ENCODE measurements at places on chromosomes 6 and 20.

DNA sequence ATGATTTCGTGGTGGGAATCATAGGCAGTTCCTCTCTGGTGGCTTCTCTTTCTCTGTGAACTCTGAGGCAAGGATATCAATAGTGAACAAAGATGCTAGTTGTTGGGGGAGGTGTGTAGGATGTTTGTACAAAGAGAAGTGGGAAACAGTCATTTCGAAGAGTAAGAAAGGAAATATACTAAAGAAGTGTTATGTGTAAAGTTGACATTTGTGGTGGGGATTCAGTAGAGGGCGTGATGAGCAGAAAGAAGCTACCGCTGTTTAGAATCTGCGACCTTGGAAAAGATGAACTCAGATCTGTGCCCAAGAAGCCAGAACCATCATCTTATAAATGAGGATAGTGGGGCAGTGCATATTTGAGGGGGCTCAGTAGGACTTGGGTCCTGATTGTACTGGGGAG lies 11.4 kb downstream of the SLC35F1 start:
- DNase-seq: no peak

DNA sequence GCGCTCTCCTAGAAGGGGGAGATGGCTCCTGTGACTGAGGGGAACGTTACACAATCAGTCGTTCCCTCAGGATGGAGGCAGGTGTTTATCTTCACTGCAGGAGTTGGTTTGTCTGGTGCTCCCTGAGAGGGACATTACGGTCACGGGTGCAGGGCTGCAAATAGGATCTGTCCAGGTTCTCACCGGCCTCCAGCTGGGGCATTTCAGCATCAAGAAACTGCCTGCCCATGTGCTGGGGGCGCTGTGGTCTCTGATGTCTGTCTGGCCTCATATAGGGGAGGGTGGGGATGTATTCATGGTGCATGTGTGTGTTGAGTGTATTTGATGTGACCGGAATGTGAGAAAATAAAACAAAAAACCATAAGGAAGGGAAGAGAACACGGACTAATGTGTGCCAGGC lies 77.1 kb downstream of the TBC1D7 start:
- DNase-seq: no peak

- peak; percentile 28 for DNase-seq
Observed at GRCh38 chr6:33699131-33699530, 12.4 kb downstream of the UQCC2 start.

DNA sequence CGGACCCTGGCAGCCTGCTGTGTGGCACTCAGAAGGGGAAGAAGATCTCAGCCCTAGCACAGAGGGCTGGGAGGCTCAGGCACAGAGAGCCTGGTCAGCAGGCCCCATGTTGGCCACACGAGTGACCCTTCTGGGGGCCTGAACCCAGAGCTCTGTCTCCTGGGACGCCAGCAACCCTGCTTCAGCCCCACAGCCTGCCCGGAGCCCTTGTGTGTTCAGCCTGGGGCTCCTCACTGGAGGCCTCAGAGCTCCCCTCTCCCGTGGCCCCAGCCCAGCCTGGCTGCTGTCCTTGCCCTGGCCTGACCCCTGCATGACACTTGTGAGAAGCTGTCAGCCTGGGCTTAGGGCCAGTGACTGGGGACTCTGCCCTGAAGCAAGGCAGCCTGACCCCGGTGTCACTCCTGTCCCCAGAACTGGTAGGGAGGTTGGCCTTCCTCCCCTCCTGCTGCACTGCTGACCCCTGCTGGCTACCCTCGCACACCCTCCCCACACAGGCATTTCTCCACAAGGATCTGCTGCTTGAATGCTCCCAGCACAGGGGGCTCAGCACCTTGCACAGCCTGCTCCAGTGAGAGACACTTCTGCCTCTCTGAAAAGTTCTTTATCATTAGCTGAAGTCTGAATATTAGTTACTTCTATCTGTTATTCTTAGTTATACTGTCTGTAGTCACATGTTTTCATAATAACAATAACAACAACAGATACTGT lies 15.4 kb upstream of the IP6K3 start:
- peak; percentile 80 for DNase-seq

GRCh38 chr6:10414756-10415616 lies at the start of gene TFAP2A:
TSS of gene TFAP2A (minus strand) at chr6:10415074. CDS start at chr6:10414991, 83 bp downstream.
- DNase-seq: no peak

DNA sequence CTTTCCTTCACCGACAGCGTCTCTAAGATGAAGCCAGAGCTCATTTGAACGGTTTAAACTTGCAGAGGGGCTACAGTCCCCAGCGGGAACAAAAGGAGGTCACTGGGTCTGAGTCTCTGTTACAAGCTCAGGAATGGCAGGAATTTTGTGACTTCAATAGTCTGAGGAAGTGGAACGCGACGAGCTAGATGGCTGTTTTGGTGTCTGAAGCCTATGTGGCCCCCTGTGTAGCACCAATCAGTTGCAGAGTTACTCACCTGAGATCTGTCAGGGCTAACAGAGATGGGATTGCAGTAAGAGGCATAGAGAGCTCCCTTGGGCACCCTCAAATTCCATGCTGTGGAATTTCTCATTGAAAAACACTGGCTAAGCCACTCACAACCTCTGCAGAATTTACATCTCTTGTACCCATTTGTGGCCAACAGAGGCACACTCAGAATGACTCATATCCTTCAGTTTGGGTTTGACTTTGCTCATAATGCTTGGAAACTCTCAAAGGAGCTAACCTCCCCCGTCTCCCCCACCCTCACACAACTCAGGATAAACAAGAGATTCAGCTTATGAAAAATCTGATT lies 7.1 kb upstream of the TCP11 start:
- peak; percentile 51 for DNase-seq

- no peak for DNase-seq
Observed at GRCh38 chr6:18215436-18215835, 48.9 kb downstream of the DEK start.

DNA sequence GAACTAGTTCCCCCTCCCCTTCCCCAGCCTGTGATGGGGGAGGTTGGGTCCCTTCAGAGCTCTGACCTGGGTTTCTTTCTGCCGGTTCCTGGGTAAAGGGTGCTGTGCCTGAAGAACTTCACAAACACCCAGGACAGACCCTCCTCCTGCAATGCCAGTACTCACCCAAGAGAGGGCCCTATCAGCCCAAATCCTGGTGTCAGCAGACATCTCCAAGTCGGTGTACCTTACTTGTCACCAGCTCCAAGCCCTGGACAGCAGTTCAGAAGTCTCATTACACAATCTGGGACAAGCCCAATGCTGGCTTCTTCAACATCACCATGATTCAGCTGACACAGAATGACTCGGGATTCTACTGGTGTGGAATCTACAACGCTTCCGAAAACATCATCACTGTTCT lies 467 bp downstream of the TREML4 start:
- DNase-seq: no peak

DNA sequence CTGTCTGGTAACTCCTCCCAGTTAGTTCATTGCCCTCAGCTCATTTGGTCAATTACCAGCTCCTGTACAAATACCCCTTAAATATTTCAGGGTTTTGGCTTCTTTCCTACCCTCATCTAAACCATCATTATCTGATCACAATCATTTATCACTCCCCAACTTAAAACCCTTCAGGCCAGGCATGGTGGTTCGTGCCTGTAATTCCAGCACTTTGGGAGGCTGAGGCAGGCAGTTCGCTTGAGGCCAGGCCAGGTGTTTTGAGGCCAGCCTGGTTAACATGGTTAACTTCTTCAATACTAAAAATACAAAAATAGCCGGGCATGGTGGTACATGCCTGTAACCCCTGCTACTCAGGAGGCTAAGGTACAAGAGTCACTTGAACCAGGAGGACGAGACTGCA lies 9.4 kb downstream of the TGIF2 start:
- DNase-seq: no peak

DNA sequence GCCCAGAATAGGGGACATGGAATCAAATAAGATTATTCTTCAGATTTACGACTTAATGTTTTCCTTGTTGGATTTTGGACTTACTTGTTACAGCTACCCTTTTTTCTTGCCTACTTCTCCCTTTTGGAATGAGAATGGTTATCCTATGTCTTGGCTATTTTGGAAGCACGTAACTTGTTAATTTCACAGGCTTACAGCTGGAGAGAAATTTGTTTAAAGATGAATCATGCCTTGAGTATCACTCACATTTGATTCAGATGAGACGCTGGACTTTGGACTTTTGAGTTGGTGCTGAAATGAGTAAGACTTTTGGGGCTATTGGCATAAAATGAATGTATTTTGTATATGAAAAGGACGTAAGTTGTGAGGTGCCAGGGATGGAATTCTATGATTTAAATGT lies 83.3 kb downstream of the SMPDL3A start:
- DNase-seq: no peak

DNA sequence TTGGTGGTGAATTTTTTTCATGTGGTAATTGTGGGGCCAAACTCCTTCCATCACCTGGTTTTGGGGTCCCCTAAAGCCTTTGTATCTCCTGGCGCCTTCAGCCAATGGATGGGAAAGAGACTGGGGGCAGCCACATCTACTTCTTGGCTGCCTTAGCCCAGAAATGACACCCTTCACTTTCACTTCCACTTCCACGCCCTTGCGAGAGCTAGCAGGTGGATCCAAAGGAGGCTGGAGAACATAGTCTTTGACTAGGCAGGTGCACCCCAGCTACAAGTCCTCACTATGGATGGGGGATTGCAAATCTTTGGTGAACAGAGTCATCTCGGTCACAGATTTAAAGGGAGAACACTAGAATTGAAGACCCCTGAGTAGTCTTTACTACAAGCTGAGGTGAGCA lies 70.8 kb downstream of the NDUFAF5 start:
- DNase-seq: no peak

- DNase-seq: peak; percentile 6
Observed at GRCh38 chr6:82589509-82590206, 226.0 kb downstream of the TPBG start.
